ENCODE measurements at places on chromosomes 7 and 10.

GRCh38 chr7:150567169-150567568 lies at the start of gene GIMAP4:
Gene GIMAP4, plus strand, starts transcription at chr7:150567390. Its CDS starts 2,512 bp downstream, at chr7:150569902.
- DNase-seq: no peak

DNA sequence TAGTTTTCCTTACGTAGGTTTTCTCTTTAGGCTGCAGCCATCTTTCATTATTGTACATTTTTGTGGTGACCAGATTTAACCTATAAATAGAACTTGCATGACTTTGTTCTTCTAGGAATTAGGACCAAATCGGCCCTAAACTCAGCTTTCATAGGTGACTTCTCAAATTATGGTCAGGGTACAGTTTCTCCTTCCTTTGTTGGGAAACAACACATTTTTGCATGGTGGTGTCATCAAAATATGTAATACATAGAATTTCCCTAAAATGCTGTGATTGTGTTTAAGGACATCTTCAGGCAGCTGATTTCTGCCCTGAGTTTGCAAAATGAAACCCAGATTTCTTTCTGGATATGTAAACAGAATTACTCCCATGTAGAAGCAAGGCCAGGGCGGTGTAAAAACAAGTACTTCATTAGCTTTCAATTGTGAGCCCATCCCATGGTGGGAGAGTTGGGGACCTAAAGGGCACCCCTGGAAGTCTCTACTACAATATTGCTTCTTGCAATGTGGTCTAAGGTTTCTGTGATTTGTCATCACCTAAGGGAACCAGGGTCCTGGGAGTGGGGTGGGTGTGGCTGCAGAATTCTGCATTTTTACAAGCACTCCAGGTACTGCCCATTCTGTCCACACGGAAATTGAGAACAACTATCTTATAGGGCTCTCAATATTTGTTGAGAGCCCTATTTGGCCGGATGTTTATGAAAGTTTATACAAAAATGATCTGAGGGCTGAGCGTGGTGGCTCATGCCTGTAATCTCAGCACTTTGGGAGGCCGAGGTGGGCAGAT lies 121.0 kb upstream of the FAM171A1 start:
- no peak for DNase-seq

- DNase-seq: no peak
Measured at GRCh38 chr10:46001187-46001756, 29.0 kb downstream of the TIMM23 start.

DNA sequence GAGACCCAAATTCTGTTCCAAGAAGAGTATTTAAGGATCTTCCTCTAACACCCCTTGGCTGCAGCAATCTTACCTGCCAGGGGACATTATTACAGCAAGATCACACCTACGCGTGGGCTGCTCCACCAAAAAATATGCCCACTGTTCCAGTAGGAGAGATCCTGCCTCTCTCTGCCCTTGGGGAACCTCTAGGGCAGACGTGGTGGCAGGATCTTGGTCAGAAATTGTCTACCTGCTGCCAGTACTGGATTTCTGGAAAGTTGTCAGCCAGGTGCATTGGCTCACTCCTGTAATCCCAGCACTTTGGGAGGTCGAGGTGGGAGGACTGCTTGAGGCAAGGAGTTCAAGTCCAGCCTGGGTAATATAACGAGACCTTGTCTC lies 259.0 kb downstream of the CALN1 start:
- no peak for DNase-seq

GRCh38 chr7:43625980-43626379 lies 43.1 kb downstream of the STK17A start:
- no peak for DNase-seq

GRCh38 chr10:71713135-71714030 lies 6.2 kb downstream of the C10orf105 start:
- peak; percentile 36 for DNase-seq

GRCh38 chr7:74405191-74405898 lies 48.4 kb upstream of the GTF2IRD1 start:
- no peak for DNase-seq

DNA sequence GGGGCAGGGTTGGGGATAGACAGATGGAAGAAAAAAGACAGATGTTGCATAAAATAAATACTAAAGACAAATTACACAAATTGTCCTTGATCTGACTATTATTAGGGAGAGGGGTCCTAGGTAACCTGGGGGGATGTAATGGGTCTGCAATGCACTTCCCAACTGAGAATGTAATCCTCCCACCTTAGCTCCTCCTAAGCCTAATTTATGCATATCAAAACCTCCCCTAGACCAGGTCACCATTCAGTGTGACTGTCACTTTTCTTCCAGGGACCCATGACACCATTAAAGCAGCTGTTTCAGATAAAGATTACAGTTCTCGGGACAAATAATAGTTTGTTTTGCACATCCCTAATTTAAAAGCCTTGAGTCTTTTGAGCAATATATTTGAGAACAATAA lies 133.9 kb upstream of the FEZF1 start:
- no peak for DNase-seq

DNA sequence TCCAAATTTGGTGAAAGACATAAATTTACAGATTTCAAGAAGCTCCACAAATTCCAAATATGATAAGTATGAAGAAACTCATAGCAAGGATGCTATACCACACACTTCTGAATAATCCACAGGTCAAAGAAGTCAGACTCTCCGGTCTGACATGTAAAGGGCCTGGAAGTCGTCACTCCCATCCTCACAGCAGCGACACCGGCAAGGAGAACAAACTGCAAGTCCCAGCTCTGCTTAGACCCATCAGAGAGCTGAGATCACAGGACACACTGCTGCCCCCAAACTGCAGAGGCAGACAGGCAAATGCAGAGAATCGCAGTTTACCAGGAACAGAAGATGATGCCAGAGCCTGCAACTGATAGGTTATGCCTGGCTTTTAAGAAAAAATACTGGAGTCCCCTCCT lies 62.0 kb downstream of the AMZ1 start:
- DNase-seq: no peak

GRCh38 chr10:76353237-76353851 lies 921.9 kb downstream of the LRMDA start:
- DNase-seq: no peak

DNA sequence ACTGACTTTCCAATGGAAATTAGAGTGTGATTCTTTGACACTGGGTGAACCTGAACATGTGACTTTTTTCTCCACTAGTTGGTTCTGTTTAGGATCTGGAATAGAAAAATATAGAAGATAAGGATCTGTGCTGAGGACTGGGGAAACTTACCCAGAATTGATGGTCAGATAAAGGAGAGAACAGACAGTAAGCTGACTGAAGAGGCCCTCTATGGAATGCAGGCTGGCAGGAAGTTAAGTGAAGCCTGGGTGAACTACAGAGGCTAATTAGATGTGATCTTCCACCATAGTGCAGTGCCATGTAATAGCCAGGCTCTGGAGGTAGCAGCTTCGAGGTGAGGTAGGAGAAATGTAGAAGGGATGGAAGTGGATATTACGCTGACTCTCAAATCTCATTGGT lies 455.3 kb downstream of the PLXDC2 start:
- DNase-seq: no peak

- DNase-seq: no peak
Measured at GRCh38 chr7:128037081-128037480, 5.8 kb upstream of the LRRC4 start.

- no peak for DNase-seq
Measured at GRCh38 chr7:64873155-64873500, 29.9 kb upstream of the ZNF273 start.

DNA sequence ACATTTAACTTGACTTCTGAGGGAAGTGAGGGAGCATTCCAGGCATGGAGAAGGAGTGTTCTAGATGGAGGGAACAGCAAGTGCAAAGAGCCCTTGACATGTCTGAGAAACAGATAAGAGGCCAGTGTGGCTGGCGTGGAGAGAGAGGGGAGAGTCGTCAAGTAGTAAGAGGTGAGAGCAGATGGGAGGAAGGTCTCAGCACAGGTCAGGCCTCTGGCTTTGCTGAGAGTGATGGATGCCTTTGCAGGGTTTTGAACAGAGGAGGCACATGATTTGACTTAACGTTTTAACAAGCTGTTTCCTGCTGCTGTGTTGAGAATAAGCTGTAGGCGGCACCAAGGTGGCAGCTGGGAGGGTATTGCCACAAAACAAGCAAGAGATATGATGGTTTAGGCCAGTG lies 97.2 kb downstream of the KAT6B start:
- peak; percentile 61 for DNase-seq

- DNase-seq: peak; percentile 55
Measured at GRCh38 chr10:102604439-102604841, 39.8 kb upstream of the TRIM8 start.

GRCh38 chr10:77131214-77131613 lies 506.4 kb downstream of the KCNMA1 start:
- no peak for DNase-seq

- no peak for DNase-seq
Measured at GRCh38 chr7:45140827-45141226, 16.8 kb upstream of the RAMP3 start.

DNA sequence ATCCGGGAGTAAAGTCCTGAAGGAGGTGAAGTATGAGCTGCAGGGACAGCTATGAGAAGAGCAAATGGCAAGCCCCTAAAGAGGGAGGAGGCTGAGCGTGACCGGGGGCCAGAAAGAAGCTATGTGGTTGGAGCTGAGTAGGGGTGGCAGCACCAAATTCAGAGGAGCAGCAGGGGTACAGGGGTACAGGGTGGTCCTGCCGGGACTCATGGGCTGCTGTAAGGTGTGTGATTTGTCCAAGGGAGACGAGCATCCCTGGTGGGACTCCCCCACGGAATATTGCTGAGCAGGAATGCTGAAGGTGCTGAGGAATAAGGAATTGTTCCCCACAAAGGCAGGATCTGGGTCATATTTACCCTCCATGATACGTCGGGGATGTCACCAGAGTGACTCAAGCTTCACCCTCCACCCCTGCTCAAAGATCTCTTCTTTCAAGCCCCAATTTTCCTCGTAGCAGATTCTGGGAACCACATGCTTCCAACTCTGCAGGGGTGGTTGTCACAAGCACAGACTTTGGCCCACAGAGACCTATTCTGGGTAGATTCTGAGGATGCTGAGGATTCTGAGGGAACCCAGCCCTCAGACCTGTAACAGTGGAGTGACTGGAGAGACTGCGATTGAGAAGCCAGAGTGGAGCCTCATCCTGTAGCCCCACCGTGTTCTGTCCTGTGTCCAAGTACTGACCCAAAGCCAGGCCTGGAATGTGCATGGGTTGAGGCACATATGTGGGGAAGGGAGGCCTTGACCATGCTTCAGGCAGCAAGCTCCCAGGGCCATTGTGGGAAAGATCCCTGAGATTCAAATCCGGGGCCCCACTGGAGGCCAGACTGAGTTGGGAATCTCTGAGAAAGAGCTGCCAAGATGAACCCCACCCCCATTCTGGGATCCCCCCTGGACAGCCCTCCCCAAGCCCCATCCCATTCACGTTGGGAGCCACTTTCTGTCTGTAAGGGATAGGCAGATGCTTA lies 4.2 kb downstream of the SFTPD start:
- DNase-seq: no peak

DNA sequence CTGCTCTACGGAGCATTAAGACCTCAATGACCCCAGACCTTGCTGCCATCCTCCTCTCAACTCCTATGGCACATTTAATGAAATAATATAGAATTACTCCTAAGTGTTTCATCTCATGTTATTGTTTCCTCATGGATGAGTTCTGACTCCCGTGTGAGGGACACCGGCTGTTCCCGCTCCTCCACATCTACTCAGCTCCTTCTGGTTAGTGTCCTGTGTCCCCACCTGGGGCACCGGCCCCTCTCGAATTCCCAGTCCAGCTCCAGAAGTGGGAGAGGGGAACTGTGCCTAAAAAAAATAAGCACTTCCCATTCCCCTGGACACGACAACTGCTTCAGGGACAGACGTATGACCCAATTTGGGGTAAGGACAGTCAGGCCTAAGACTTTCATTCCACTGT lies 58.3 kb downstream of the PIP4K2A start:
- DNase-seq: no peak

DNA sequence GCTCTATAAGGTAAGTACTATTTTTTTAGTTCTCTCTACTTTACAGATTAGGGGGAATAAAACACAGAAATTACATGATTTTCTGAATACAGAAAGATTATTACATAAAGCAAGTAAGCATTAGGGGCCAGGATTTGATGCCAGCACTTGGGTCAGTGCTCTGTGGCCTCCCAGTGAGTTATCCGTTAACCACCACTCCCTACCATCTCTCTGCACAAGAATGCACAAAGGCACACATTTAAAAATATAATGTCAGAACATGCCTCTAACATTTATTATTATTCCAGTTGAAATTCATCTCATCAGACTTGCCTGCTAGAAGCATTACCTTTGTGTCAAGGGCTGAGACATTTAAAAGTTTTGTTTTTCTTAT lies 59.0 kb downstream of the MET start:
- DNase-seq: no peak

GRCh38 chr10:3166496-3167290 lies 5.9 kb downstream of the PITRM1 start:
- DNase-seq: no peak

- no peak for DNase-seq
Measured at GRCh38 chr10:32854435-32854834, 103.6 kb downstream of the ITGB1 start.

DNA sequence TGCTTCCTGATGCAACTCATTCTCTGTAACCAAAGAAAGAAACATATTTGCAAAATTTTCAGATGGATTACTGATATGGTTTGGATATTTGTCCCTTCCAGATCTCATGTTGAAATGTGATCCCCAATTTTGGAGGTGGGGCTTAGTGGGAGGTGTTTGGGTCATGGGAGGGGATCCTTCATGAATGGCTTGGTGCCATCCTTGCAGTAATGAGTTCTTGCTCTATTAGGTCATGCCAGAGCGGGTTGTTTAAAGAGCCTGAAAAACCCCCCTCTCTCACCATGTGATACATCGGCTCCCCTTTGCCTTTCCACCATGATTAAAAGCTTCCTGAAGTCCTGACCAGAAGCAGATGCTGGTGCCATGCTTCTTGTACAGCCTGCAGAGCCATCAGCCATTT lies 43.8 kb upstream of the PRKG1 start:
- DNase-seq: no peak

- no peak for DNase-seq
Measured at GRCh38 chr7:87047-87446, 105.3 kb upstream of the FAM20C start.

DNA sequence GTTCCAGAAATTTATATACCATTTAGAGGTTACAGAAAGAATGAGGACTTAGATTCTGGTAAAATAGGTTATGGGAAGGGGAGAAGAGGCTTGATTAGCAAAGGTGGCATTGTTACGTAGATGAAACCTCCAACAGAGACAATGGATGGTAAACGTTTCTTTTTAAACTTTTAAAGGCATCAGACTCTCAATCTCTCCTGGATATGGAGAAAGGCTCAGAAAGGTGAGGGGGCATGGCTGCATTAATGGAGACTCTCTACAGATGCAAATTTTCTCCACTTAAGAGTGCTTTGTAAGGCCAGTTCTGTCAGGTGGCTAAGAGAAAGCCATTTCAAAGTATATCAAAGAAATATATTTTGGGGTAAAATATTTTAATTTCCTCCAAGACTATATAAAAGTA lies 240.9 kb upstream of the PTER start:
- no peak for DNase-seq

Measured in H4 (cell line).